Head of caudate nucleus (tissue), 42 donors: ENCODE measurements at places on chromosomes 5 and 9.

GRCh38 chr5:118984602-118985001 lies 3.7 kb downstream of the DTWD2 start:
- DNase-seq: no peak

DNA sequence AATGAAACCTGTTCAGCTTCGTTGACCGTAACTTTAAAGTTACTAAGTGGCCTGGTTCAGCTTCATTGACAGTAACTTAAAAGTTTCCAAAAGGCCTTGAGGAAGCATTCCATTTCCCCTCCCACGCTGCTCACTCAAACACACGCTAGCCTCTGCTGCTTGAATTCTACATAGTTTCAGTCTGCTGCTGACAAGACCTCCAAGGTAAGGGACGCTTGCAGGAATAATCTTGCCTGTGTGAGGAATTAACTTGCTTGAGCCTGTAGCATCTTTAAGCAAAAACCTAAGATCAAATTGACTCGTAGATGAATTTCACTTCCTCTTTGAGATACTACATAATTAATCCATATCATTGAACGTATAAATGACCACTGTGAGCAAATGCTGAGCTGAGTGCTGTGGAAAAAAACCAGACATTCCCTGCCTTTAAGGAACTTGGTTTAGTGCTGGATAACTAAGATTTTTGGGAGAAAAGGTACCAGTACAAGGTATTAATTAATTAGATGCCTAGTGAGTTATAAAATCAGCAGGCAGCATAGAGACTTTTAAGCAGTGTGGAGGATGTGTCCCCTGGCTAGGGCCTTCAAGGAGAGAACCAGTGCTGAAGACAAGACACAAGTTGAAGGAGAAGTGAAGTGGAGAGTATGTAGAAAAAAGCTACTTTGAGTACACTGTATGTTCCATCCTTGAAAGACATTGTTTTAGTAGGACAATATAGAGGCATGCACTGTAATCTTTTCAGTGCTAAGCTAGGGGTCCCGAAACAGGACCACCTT lies 39.2 kb downstream of the GRAMD2B start:
- no peak for DNase-seq

- no peak for DNase-seq
Observed at GRCh38 chr5:158398360-158399201, 539.6 kb upstream of the CLINT1 start.

DNA sequence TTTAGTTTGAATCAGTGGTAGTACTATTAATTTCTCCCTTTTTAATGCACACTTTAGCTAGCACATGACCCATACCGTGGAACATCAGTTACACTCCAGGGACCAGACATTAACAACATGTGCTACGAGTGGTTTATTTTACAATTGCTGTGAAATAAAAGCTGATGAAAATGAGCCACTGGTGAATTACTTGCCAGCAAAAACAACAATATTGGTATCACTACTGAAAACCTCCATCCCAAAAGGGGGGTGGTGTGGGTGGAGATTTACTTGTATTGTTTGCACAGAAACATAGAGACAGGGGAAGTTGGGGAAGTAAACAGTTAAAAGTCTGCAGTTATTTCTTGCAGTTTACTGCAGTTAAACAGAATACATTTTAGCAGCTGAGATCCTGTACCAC lies 369.6 kb upstream of the GRAMD2B start:
- DNase-seq: no peak

- DNase-seq: no peak
Observed at GRCh38 chr5:96902876-96903275, 26.6 kb downstream of the ERAP2 start.

DNA sequence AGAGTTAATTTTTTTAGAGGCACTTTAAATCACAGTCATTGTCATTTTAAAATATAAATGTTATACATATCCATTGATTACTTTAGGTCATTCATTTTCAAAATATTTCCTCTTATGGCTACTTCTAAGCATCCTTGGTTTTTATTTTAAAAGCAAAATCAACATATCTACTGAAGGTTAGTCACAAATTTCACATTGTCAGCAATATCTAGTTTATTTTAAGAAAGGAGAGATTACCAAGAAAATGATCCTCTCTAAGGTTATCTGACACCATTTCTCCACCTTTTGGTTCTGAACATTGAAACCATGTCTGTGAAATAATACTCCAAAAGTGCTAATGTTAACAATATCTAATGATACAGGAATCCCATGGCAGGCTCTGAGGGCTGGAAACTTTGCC lies 24.5 kb downstream of the SEMA6A start:
- no peak for DNase-seq
